ENCODE measurements at places on chromosomes 5 and 9. TPM values are rescaled to one million over a fixed set of nuclear protein-coding genes. Genes with fewer than 3 reads are reported as not detected.

DNA sequence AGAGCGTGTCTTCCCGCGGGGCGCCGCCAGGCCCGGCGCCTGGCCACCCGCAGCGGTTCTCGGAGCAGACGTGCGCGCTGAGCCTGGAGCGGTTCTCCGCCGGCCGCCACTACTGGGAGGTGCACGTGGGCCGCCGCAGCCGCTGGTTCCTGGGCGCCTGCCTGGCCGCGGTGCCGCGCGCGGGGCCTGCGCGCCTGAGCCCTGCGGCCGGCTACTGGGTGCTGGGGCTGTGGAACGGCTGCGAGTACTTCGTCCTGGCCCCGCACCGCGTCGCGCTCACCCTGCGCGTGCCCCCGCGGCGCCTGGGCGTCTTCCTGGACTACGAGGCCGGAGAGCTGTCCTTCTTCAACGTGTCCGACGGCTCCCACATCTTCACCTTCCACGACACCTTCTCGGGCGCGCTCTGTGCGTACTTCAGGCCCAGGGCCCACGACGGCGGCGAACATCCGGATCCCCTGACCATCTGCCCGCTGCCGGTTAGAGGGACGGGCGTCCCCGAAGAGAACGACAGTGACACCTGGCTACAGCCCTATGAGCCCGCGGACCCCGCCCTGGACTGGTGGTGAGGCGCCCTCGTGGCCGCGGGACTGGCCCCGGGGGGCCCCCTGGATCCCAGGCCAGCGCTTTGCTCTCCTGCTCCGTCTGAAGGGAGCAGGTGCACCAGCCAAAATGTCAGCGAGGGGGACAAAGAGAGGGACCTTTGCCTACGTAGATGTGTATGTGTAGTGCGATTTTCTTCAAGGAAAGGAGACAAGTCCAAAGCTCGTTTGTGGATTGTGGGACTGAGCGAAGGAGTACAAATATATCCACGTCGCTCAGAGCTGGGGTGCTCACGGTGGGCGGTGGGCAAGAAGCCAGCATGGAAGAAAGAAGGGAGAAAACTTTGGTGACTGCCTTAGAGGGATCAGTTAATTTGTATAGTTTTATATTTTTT lies 19.5 kb downstream of the BTNL9 start:
- H3K36me3 ChIP-seq: no peaks in the 10 kb centered on the region
- DNase-seq: peak; percentile 18
- H3K27me3 ChIP-seq: no peaks in the 10 kb centered on the region
- no peak overlapping the region for H3K4me3 ChIP-seq
- H3K4me1 ChIP-seq: no peaks in the 10 kb centered on the region

Gene CMYA5
- total RNA-seq: 1,662 TPM

DNA sequence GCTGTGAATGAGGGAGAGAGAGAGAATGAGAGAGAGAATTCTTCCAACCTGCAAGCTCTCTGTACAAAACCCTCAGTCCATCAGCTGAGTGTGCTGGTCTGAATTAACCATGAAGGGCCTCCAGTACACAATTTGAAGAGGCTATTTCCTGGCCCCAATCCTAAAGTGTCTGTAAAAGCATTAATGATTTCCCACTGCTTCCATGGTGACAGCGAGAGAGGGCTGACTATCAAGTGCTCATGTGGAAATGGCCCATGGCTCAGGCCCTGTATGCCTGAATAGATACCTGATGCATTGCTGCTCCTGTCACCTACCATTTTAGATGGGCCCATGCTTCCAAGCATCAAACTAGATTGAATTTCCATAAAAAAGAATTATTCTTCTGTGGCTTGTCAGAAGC lies 592.4 kb downstream of the KIF4B start:
- no peak overlapping the region for H3K27ac ChIP-seq
- H3K4me1 ChIP-seq: no peaks in the 10 kb centered on the region
- H3K36me3 ChIP-seq: no peaks in the 10 kb centered on the region
- H3K4me3 ChIP-seq: no peak overlapping the region
- no peak for DNase-seq

DNA sequence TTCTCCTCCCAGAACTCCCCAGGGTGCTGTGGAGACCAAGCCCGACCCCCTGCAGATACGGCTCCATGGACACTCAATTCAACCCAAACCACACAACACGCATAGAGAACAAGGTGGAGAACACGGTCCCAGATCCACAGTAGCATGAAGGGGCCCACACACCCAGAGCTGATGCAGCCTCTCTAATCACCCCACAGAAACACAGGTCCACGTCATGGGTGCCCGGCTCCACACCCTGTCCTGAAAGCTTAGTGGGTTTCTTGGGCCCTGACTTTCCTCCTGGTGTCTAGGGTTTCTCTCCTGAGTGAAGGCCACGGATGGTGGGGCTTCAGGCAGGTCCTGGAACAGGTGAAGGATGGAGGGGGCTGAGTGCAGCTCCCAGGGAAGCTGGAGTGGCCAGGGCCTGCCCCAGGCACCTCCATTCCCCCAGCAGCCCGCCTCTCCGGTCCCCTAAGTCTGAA lies 1.5 kb upstream of the SLC23A1 start:
- H3K4me1 ChIP-seq: peaks cover 34% of the 10 kb centered on the region
- H3K27ac ChIP-seq: peak overlapping the region; percentile 55
- peak overlapping the region; percentile 41 for H3K4me3 ChIP-seq
- H3K36me3 ChIP-seq: no peaks in the 10 kb centered on the region

Gene SPATA6L
- total RNA-seq: 0.15 TPM

Gene INSL4
- not detected for total RNA-seq

DNA sequence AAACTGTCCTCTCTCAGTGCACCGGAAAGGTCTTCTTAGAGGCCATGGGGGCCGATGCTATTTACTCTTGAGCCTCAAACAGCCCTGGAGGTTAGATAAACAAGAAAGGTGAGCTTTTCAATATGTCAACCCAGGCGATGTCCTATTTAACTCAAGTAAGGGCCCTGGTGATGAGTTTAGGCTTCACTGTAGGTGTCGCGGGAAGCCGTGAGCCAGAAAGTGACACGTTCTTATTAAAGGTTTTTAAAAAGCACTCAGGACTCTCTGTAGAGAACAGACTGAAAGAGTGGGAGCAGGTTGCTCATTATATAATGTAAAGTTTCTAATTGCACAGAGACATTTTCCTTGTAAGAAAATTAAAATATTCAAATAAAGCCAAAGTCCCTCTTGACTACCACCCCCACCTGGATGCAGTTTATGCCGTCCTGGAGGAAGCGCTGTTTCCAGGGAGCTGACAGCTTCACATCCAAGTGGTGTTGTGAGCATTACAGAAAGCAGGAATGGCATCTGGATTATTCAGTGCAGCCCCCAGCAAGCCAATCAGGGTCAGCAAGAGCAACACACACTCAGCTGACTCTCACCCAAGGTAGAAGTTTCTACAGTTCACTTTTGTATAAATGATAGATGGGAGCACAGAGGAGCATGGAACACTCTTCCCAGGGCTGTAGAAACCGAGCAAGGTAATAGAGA lies 280.3 kb downstream of the DRD1 start:
- no peak for DNase-seq
- no peaks in the 10 kb centered on the region for H3K36me3 ChIP-seq
- H3K4me3 ChIP-seq: no peak overlapping the region
- no peaks in the 10 kb centered on the region for H3K4me1 ChIP-seq
- H3K27me3 ChIP-seq: no peaks in the 10 kb centered on the region

GRCh38 chr5:138093036-138093435 lies 9.2 kb downstream of the WNT8A start:
- no peak for DNase-seq
- no peaks in the 10 kb centered on the region for H3K36me3 ChIP-seq
- no peak overlapping the region for H3K4me3 ChIP-seq
- no peaks in the 10 kb centered on the region for H3K27me3 ChIP-seq
- no peaks in the 10 kb centered on the region for H3K4me1 ChIP-seq

Gene ATG12
- 19.4 TPM for total RNA-seq

Gene FBN2
- 4.6 TPM for total RNA-seq

GRCh38 chr5:61641748-61642565 lies 309.9 kb downstream of the ZSWIM6 start:
- DNase-seq: no peak
- no peak overlapping the region for H3K27ac ChIP-seq
- H3K36me3 ChIP-seq: no peaks in the 10 kb centered on the region
- H3K4me3 ChIP-seq: no peak overlapping the region
- H3K4me1 ChIP-seq: no peaks in the 10 kb centered on the region

- no peaks in the 10 kb centered on the region for H3K4me1 ChIP-seq
- H3K27me3 ChIP-seq: no peaks in the 10 kb centered on the region
- no peak for DNase-seq
- H3K4me3 ChIP-seq: no peak overlapping the region
Measured at GRCh38 chr5:10497554-10497953, 55.9 kb downstream of the ROPN1L start.

GRCh38 chr5:67901814-67902496 lies 313.6 kb upstream of the PIK3R1 start:
- H3K4me3 ChIP-seq: no peak overlapping the region
- H3K27me3 ChIP-seq: no peaks in the 10 kb centered on the region
- H3K36me3 ChIP-seq: no peaks in the 10 kb centered on the region
- H3K27ac ChIP-seq: no peak overlapping the region
- DNase-seq: no peak
- H3K4me1 ChIP-seq: no peaks in the 10 kb centered on the region

DNA sequence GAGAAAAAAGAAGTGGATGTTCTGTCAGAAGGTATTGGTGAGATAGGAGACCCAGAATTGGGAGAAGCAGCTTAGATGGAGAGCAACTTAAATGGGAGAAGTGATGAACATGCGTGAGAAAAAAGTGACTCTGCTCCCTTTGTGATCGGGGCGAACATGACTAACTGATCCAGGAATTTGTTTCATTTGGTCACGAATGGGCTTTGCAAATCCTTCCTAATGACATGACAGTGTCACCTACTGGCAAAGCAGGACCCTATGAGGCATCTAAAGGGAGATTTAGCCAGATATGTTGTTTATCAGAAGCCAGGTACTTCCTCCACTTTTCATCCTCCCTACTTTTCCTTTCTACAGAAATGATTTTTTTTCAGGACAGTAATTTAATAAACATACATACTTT lies 787.4 kb upstream of the RGMB start:
- H3K36me3 ChIP-seq: no peaks in the 10 kb centered on the region
- DNase-seq: no peak
- no peak overlapping the region for H3K27ac ChIP-seq
- H3K4me3 ChIP-seq: no peak overlapping the region
- no peaks in the 10 kb centered on the region for H3K4me1 ChIP-seq

- H3K27ac ChIP-seq: no peak overlapping the region
- no peak for DNase-seq
Measured at GRCh38 chr5:5150667-5151066, 10.5 kb downstream of the ADAMTS16 start.

Data from right atrium auricular region (tissue), 2 donors.